ENCODE measurements at places on chromosomes 1 and 21. TPM values are rescaled to one million over a fixed set of nuclear protein-coding genes. Genes with fewer than 3 reads are reported as not detected.
A peak's percentile ranks its signal among the peaks of the same experiment; 100 is the strongest.

DNA sequence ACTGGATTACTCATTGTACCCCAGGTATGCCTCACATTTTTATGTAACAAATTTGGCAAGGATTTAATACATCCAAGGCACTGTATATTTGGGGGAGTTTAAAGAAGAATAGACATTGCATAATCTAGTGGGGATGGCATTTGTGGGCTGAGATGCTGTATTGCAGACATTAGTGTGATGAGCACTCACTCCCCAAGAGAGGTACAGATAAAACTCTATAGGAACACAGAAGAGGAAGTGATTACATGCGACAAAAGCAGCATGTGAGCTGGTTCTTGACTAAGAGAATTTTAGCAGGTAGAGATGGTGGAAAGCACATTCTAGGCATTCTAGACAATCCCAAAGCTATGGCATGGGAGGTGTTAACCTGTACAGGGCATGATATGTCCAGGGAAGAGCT, 24.2 kb upstream of the CDC14A start:
- no peak for DNase-seq

- no peak for DNase-seq
Observed at GRCh38 chr1:51058858-51059257, 43.2 kb upstream of the C1orf185 start.

- no peak for DNase-seq
Observed at GRCh38 chr1:213983493-213984386, 4.0 kb upstream of the PROX1 start.

DNA sequence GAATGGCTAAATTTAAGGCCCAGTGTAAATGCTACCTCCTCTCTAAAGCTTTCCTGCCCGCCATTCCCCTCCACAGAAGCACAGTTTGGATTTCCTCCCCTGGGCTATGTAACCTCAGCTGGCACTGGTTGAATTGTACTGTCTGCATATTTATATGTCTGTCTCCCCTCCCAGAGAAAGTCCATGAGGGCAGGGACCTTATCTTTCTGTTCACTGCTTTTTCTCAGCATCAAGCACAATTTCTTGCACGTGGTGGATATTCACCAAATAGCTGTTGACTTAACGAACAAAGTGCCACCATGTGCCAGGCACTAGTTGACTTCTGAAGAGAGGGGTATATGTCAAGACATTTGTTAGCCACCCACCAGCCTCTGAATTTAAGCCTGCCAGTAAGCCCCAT, 9.5 kb upstream of the PDIK1L start:
- no peak for DNase-seq

DNA sequence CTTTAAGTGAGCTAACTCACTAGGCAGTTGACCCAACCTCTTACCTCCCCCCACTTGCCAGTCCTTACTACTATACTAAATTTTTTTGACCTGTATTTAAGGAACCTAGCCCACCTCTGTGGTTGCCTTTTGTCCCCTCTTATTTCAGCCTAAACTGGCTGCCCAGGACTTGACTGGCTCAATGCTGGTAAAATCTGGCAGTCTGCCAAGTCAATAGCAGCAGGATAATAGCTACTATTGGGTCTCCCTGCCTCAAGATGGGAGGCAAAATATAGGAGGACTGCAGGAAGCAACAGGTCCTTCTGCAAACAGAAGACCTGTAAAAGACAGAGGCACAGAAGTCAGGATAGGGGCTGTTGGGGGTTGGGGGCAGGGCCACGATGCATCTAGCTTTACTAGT, 144.2 kb upstream of the POGK start:
- DNase-seq, result no peak

DNA sequence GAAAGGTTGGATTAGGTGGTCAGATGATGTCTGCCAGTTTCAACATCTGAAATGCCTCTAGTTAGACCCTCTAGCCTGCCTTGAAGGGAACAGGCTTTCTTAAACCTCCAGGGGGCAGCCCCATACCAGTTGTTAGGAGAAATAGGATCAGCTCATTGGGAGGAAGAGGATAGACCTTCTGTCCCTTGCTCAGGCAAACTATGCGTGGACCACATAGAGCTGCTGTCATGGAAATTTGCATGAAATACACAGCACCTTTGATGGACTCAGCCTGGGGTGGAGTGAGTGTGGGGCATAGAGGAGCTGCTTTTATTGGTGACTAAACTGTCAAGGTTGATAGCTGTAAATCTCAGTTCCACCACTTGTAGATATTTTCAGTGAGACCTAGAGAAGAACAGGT, 38.4 kb upstream of the SPAG17 start:
- peak; percentile 29 for DNase-seq

GRCh38 chr1:225897595-225898514, 8.9 kb upstream of the LEFTY1 start:
- DNase-seq, result no peak

- no peak for DNase-seq
Observed at GRCh38 chr21:38417726-38418125, 80.6 kb downstream of the ERG start.

GRCh38 chr1:237562242-237562823, 328.4 kb downstream of the ZP4 start:
- peak; percentile 91 for DNase-seq

DNA sequence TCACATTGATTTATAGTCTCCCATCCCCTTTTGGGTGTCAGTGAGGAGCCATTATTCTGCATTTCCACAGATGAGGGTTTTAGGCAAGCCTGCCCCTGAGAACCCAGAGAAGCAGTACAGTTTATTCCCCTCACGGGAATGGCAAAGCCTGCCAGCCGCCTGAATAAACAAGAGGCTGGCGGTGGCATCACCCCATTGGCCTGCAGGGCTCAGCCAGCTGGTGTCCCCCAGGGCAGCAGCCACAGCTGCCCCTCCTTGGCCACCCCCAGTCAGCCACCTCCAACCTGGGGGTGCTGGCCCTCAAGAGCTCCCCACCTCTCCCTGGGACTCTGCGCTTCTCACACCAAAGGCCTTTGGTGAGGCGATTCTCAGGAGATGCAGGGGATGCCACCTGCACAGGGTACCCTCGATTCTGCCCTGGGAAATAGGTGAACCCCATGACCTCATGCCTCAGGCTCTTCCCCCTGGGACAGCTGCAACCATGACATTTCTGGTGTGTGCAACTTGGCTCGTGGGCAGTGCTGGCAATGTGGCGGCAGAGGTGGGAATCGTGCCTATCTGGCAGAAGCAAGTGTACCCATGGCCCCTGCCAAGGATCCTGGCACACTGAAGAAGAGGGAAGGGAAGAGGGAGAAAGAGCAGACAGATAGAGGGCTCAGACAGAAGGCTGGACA, 14.0 kb downstream of the OLFML2B start:
- DNase-seq, result no peak

The TMPRSS3 gene
- 1.7 TPM for total RNA-seq

The ETV3L gene
- not detected for total RNA-seq

DNA sequence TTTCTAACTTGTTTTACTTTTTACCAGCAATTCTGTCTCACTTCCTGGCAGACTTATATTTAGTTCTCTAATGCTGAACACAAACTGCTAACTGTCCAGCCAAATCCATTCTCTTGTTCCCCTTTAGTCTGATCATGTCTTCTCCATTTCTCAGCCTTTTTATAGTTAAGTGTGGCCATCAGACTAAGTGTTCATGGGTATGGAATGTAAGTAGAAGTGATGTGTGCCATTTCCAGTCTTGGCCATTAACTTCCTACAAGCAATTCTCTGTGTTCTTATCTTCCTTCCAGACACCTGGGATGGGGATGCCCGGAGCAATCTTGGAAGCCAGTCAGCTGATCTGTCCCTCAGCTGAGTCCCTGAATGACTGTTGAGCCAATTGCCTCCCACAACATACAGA, 165.8 kb downstream of the ST6GALNAC3 start:
- DNase-seq, result peak; percentile 12

DNA sequence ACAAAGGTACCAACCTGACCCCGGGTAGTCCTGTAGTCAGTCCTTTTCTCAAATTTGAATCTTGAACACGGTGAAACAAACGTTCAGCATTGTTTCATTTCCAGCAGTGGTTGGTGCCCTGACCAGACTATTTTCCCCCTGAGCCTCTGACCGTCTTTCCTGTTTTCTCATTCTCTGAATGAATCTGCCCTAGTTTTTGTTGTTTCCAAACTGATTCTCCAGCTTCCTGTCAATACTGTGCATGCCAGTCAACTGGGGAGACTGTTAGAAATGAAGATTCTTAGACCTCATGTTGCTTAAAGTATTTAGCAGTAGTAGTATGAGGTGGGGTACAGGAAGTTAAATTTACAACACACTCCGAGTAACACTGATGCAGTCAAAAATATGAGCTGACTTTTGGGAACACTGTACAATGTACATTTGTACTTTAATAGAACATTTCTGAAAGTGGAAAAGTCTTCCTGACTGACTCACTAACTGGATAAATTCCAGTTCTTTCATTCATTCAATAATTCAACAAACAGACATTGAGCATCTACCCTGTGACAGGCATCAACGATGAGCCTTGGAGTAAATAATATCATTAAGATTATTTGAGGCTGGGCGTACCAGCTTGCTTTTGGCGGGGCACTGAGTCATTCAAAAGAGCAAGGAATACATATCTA, 26.0 kb upstream of the ZRANB2 start:
- no peak for DNase-seq

DNA sequence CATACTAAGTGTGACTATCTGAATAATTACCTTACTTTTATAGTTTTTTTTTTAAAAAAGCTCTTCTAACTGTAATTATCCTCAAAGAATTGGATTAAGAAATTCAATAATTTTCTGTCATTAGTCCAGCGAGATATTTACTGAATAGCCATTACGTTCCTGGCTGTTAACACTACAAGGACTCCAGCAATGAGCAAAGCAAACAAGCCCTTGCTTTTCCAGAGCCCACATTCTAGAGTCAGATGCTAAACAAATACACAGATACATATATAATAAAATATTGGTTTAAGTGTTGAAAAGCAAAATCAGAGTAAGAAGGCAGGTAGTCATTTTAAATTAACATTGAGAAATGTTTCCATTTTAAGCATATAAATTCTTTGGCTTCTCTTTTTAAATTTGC, 118.4 kb downstream of the ATF6 start:
- DNase-seq, result no peak

DNA sequence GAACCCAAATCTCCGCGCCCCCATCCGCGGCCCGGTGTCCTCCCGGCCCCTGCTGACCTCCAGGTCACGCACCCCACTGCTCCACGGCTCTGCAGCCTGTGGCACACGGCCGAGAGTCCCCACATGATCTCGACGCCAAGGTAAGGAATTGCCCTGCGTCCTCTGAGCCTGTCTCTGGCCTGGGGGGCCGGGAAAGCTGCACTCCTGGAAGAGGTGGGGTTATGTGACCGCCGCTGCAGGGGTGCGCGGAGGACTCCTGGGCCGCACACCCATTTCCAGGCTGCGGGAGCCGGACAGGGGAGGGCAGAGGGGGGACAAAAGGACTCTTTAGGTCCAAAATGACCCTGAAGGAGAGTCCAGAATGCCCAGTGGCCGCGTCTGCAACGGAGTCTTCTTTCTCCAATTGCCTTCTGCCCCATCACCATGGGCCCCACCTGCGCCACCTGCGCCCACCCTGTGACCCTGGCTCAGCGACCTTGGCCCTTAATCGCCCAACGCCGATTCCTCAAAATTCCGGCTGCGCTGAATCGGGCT, 997 bp upstream of the SIM2 start:
- DNase-seq, result no peak

GRCh38 chr1:228207381-228207810, 448 bp upstream of the OBSCN start:
- DNase-seq, result no peak

All from hepatocyte (in vitro differentiated cells).